ENCODE measurements at places on chromosomes 2 and 18.

GRCh38 chr2:12855508-12855907 lies 138.8 kb downstream of the TRIB2 start:
- DNase-seq: no peak

- DNase-seq: peak; percentile 86
These were observed 563.1 kb upstream of the PIK3C3 start for GRCh38 chr18:41391616-41392595.

GRCh38 chr18:74525741-74526140 lies 8.6 kb upstream of the CNDP1 start:
- peak; percentile 10 for DNase-seq

GRCh38 chr2:235268535-235268934 lies 225.3 kb upstream of the AGAP1 start:
- DNase-seq: no peak

DNA sequence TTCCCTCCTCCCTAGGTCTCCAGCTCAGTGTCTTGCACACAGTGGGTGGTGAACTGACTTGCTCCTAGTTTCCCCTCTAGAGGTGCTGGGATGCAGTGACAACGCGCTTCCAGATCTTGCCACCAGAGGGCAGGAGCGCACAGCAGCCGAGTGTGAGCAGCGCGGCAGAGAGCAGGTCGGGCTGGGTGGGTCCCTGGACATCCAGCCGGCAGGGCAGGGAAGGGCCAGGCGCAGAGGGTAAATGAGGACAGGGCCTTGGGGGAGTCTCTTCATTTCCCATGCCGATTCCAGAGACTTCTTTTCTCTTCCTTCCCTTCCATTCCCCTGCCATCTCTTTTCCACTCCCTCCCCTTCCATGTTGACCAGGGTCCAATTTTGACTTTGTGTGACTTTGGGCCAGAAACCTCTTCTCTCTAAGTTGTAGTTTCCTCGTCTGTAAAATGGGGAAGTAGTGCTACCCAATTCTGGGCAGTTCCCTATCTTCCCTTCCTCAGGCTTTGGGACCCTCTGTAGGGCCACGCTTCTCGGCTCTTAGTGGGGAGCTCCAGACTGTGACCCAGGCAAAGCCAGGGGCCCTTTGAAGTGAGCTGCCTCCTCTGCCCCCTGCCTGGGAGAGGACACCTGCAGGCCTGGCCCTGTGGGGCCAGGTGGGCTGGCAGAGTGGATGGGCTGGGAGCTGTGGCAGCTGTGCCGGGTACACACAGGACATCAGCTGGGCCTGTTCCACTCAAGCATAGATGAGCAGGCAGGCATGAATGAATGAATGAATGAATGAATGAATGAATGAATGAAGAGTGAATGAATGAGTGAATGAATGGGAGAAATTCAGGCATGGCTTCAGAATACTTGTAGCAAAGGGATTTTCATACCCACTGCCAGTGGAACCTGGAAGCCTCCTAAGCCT lies 43.3 kb upstream of the TAF1B start:
- DNase-seq: peak; percentile 91

DNA sequence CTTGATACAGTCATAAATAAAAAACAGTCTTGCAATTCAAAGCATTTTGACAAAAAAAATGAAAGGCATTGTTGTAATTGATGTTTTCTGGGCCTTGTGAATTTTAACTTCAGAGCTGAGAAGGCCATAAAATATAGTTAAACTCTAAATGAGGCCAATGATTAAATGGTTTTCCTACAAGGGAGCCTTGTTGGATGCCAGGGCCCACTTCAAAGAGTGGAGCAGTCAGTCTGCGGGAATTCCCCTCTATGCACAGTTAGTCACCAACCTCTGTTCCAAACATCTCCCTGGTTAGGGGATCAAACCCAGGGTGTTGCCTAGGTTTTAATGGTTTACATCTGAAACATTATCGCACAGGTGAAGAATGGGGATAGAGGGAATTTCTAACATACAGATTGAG lies 143.4 kb downstream of the NCKAP5 start:
- DNase-seq: no peak

- no peak for DNase-seq
These were observed 29.3 kb upstream of the NFATC1 start for GRCh38 chr18:79366177-79367094.

DNA sequence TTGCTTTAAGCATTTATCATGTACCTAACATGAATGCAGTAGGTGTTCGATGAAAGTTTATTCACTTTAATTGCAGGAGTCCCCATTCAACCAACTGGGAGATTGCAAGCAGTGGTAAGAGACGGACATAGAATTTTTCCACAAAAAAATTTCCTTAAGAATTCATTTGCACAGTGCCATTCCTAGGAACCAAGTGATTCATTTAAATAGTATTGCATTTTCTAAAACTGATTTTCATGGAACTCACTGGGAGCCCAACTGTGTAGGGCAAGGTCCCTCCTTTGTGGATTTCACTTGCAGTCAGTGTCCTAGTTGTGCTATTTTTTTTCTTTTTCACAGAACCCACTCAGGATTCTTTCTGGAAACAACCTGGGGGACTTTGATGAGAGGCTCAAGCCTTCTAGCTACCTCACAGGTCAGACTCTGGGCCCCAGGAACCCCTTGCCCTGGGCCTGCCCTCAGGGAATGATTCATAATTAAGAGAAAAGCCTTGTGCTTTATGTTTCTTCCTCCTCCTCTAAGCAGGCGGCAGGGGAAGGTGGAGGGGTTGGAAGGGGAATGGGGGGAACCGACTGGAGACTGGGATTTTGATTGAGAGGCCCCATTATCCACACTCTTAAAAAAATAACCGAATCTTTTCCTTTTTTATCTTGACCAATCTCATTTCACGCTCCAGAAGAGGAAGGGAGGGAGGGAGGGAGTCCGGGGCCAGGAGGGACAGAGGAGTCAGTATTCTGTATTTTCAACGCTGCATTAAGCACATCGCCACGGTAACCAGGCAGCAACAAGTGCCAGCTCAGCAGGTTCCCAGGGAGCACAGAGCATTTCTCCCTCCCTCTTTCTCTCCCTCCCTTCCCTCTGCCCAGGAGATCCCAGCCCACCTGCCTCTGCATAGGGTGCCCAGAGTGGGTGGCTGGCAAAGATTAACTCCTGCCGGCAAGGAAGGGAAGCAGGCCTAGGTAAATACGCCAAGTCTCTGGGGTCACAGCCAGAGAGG lies 51.8 kb downstream of the PSD4 start:
- DNase-seq: no peak

DNA sequence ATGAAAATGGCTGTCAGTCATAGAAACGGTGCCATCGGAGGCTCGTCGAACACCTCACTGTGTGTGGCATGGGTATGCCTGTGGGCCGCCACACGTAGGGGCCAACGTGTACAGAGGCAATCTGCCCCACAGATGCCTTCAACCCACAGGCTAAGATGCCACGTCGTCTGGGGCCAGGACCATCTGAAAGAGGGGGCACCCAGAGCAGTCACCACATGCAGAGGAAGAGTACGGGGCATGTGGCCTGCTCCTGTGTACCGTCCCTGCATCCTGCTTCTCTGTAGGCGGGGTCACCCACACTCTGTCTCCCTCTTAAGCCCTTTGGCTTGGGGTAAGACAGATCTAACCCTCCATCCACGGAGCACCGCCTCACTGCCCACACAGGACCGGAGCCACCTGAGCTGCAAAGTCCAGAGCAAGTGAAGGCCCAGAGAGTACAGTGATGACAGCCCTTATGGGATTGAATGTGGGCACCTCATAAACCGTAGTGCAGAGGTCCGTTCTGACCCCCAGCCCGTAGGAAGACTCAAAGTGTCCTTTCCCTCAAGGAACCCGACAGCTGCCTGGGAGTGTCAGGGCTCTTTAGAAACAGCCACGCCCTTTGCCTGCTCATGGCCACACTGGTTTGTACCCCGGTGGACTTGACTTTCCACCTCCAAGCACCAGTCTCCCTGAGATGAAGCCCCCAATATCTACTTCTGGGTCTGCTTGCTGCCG lies 66.2 kb downstream of the TWIST2 start:
- DNase-seq: no peak

DNA sequence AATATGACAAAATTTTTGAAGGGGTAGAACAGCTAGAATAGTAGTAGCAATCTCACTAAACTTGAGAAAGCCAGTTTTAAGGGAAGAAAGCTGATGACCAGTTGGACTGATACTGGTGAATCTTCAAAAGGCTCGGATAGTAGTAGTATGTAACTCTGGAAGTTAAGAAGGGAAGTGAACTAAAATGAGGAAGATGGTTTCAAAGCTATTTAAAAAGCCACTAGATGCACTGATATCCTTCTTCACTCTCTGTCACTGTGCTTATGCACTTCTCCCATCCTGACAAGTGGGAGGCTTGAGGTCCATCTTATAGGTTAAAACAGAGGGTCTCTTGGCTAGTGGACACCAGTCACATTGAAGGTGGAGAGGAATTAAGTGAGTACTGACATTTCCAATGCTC lies 141.1 kb downstream of the NCOA1 start:
- DNase-seq: no peak

DNA sequence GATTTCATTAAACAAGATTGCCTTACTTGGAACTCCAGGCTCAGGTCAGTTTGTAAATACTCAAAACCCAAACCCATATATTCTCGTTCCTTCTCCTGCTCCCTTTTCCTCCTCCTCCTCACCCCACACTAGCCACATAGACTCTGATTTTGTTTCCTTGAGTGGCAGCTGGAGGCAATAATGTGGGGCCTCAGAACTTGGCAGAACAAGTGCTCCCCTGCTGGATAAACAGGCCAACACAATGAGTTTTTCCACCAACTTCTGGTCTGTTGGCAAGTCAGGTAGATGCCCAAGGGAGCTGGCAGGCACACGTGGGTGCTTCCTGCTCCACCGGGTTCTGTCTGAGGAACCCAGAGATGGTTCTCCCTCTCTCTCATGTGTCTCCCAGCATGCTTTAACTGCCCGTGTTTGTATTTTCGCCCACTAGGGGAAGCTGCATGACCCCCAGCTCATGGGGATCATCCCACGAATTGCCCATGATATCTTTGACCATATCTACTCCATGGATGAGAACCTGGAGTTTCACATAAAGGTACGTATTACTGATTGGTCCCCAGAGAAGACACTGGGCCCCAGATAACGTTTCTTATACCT lies 61.9 kb downstream of the KIF5C start:
- no peak for DNase-seq

DNA sequence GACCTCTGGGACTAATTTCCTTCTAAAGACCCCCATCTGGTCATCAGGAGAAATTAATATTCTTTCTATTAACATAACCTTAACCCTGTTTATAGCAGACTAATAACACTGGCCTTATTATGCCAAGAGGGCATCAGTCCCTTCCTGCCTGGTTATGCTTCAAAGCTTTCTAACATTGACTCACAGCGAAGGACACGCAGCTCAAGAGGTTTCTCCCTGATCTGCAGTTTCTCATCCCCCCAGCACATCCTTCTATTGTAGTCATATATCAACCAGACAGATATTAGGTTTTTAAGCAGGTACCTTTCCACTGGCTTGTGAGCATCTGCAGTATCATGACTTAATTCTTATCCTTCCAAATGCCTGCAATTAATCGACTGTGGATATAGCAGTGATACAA lies 100.0 kb upstream of the CXCR4 start:
- no peak for DNase-seq

- DNase-seq: no peak
These were observed 192.3 kb downstream of the RNF144A start for GRCh38 chr2:7109533-7109885.

- no peak for DNase-seq
These were observed 1053.5 kb upstream of the FAM98A start for GRCh38 chr2:34652636-34653035.

DNA sequence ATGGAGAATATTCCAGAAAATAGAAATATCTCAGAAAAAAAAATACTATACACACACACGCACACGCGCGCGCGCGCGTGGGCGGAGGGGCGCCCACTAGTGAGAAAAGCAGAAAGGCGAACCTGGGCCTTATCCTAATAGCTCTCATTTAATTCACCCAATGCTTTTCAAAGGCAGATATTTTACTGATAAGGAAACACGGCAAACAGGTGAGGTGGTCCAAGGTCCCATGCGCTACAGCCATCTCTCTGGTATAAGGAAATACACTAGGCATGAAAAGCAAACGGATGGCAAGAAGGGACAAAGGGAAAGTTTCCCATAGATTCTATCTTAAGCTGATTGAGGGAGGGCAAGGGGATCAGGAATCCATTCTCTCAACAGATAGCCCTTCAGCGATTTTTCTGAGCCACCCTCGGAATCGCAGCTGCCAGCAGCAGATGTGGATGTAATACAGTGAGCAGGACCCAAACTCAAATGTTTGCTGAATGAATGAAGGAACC lies 136.7 kb downstream of the TMEM247 start:
- DNase-seq: peak; percentile 31

DNA sequence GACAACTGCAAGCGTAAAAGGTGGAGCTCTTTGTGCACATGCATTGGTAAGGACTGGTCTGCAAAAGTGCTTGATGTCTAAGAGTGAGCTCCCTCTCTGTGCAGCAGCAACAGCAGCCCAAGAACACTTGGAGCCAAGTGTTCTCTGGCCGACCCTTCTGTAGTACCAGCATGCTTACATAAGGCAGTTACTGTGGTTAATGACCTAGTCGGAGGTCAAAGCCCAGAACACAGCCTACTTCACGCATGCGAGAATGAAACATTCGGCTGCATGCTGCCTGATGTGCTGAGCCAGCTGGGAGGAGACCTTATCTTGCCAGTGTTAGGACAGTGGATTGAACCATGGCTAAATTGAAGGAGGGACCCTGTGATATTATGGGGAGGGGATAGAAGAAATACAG lies 21.3 kb downstream of the NCAPH start:
- DNase-seq: no peak

DNA sequence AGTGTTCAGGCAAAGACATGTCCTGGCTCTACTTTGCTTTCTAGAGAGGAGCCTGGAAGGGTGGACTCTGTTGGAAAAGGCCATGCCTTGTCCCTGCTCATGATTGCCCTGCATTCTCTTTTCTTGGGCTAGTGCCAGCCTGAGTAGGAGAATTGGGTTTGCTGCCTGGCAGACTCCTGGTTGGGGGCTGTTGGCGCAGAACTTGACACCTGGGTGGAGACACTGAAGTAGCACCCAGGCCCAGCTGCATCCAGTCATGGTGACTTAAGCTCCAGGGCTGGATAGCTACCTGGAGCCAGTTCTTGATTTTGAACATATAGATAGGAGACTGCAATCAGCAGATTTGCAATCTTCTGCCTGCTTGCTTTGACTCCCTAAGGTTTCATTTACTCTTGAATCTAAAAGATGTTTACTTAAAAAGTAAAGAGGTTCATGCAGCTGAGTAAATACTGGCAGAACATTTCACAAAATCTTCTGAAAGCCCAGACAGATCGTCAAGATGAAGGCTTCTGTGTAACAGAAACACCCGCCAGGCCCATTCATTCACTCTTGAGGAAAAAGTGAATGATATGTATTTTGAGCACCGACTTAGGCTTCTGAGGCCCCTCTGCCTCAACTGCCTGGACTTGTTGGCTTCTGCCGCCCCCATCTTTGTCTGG lies 38.0 kb upstream of the YWHAQ start:
- peak; percentile 46 for DNase-seq

Data from D341Med (cell line).